ENCODE measurements at places on chromosomes 5 and 9.

DNA sequence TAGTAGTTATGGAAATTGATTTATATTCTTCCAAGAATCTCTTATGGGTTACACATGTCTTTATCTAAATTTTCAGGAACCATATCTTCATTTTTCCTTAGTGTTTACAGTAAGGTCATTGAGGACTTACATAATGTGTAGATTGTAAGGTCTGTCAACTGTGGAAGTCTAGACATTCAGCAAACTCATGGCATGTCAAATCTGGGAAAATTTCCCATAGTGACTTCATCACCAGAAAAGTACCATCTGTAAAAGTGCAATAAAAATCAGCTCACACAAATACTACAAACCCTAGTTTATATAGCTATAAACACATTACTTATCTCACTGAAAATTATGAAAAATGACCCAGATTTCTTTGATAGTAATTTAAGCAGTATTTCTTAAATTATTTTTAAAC, 419.4 kb downstream of the MTRR start:
- no peak for DNase-seq

DNA sequence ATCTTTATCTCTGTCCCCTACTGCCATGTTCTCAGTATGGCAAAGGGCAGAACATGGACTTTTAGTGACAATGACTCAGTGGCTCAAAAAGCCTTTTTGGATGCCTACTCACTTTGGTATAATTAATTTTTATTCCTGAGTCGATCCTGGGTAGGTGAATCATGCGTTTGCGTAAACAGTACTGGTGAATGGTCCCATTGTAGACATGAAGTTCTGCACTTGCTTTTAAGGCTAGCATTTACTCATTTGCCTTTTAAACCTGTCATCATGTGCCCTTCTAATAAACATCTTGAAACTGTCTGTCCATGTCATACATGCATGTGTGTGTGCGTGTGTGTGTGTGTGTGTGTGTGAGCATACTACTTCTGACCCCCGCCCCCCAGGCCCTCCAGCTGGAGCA, 223.0 kb downstream of the AUH start:
- DNase-seq, result no peak

GRCh38 chr9:126490871-126491567, 122.7 kb upstream of the LMX1B start:
- no peak for DNase-seq

GRCh38 chr9:136760424-136760823, 2.4 kb upstream of the LCN8 start:
- no peak for DNase-seq

- DNase-seq, result no peak
Measured at GRCh38 chr5:138705007-138705406, 48.2 kb upstream of the CTNNA1 start.

DNA sequence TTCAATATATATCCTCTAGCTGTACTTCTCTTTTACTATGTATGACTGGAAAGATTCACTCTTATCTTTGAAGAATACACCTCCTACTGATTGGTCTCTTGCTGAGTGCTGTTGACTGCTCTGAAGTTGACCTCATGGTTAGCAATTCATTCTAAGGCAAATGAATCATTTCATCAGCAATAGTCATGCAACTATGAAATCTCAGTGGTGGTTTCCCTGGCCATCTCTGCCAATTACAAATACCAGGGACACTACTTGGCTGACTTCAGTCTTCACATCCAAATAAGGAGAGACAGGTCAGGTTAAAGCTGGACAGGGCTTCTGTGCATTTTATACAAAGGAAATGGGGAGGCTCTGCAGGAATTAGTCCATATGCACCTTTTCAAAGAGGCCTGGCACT, 333.5 kb upstream of the ACTBL2 start:
- DNase-seq, result no peak

- no peak for DNase-seq
Measured at GRCh38 chr9:94929369-94929756, 202.9 kb downstream of the AOPEP start.
